Activated CD4-positive, CD25-positive, alpha-beta regulatory T cell (primary cell): ENCODE measurements at places on chromosomes 3 and 15.

GRCh38 chr15:83926116-83926515 lies 272.2 kb downstream of the ADAMTSL3 start:
- DNase-seq = no peak

DNA sequence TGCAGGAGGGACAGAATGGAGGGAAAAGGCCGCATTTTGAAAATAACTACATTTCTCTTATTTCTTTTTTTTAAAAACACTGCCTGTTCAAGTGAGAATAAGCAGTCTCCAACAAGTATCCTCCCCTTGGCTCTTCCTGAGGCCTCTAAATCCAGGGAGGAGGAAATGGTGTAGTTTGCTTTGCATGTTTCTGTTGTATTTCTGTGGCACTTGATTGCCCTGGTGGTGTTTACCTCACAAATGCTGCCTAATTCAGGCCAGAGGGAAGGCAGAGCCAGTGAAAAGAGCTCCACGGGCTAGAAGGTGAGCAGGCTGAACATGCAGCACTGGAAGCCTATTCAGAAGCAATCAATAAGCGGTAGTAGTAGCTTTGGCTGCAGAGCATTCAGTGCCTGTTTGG lies 149.3 kb upstream of the ATP11B start:
- DNase-seq = no peak

DNA sequence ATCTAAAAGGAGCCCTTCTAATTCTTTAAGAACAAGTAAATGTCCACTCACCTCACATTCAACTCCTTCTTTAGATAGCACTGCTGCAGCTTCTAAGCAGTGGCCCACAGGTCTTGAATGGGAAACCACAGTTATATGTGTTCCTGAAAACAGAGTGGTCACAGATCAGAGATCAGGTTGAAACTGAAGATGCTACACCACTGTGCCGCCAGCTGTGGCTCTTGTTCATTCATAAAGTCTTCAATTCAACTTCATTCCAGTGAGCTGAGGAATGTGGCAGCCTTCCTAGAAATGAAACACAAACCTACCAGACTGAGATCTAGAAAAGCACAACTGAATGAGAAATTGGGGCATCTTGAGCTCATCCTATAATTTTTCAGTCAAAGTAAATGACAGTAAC lies 4.0 kb downstream of the PDHB start:
- DNase-seq = no peak

- DNase-seq = no peak
Observed at GRCh38 chr15:43150191-43150929, 17.0 kb downstream of the TMEM62 start.

DNA sequence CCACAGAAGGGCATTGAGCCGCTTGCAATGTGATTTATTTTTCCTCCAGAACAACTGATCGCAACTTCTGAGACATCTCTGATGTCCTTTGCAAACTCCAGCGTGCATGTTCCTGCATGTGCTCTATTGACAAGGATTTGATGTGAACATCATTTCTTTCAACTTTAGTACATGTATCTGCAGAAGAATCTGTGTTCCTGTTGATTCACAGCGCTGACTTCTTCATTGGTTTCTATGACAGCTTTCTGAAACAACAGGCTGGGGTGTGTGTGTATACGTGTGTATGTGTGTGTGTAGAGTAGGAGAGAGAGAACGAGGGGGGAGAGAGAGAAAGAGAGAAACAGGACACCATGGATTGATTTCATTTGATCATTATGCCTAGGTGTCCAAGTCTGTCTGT lies 56.7 kb upstream of the CMTM8 start:
- no peak for DNase-seq

GRCh38 chr3:21754839-21755238 lies 3.8 kb upstream of the ZNF385D start:
- no peak for DNase-seq

- DNase-seq = no peak
Observed at GRCh38 chr3:86147119-86147518, 843.8 kb downstream of the VGLL3 start.

- no peak for DNase-seq
Observed at GRCh38 chr3:31629054-31629453, 96.3 kb downstream of the STT3B start.

DNA sequence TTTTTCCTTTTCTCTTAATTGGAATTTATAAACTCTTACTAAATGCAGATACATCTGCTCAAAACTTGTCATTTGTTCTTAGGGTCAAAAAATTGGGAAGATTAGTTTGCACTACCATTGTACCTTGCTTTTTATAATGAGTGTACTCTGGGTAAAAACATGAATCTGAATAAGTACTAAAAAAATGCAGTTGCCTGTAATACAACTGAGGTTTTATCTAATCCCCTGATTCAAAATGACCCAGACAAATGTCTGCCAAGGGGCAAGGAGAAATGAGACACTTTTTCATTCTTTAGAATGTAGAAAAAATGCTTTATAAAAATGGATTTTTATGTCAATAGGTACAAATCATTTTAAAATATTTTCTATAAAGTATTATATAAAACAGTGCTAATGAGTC lies 42.4 kb downstream of the RASA2 start:
- DNase-seq = no peak

GRCh38 chr3:177792311-177793030 lies 595.2 kb upstream of the TBL1XR1 start:
- no peak for DNase-seq

DNA sequence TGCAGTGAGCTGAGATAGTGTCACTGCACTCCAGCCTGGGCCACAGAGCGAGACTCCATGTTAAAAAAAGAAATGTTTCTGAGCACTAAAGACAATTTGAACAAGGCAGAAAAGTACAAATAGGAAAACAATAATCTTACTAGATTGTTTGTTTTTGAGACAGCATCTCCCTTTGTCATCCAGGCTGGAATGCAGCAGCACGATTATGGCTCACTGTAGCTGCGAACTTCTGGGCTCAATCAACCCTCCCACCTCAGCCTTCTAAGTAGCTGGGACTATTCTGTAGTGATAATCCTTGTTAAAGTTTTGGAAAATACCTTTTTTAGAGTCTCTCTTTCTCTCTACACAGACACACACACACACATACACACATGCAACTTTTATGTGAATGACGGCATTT lies 107.1 kb downstream of the LPP start:
- no peak for DNase-seq

GRCh38 chr3:31377045-31377642 lies 155.6 kb upstream of the STT3B start:
- DNase-seq = no peak
